ENCODE measurements at places on chromosomes 7 and 10.

GRCh38 chr10:11407939-11408338 is 203.5 kb downstream of the USP6NL start:
- no peak for DNase-seq

- no peak for DNase-seq
These were observed 37.2 kb downstream of the ERLIN1 start for GRCh38 chr10:100148353-100149211.

DNA sequence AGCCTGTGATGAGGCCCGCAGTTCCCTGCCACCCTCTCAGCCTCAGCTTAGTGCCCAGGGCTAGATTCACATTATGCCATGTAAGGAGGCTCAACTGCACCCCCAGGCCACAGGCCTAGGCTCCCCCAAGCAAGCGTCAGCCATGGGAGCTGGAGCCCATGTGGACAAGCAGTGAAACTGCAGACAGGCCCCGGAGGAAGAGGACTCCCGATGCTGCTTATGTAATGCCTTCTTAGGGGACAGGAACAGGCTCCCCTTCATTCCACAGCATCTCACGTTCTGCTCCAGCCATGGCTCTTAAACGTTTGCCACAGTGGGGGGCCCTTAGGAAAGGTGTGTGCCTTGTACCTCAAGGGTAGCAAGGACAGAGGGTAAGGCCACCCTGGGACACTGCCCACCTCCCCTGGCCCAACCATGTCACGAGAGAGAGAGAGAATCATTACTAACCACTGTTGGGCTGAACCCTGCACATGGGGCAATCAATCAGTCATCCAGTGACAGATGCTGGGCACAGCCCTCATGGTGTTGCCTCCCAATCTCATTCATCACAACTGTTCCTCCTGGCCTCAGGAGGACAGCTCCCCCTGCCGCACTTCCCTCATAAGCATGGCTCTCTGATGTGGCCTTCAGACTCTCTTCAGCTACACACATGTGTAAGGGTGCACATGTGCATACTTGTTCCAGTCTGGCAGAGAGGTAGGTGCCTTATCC is 263.0 kb downstream of the GRID1 start:
- DNase-seq = no peak

- no peak for DNase-seq
These were observed 684 bp upstream of the ATXN7L1 start for GRCh38 chr7:105876964-105877601.

DNA sequence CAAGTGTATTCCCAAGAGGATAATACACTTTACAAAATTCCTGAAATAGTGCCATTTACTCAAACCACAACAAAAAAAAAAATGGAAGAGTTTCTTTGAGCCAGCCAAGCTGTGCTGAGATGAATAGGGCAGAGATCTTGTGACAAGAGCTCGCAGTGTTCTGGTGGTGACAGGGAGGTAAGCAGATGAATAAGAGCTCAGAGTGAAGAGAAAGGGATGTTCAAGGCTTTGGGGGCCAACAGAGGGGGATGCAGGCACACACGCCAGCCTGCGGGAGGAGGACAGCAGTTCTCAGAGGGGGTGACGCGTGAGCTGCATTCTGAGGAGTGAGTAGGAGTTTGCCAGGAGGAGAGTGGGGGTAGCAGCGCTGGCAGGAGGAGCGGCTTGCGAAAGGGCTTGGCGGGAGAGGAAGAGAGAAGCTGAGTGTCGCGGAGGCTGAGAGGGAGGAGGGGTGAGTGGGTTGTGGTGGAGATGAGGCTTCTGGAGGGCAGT is 194.4 kb upstream of the IMMP2L start:
- DNase-seq = no peak

DNA sequence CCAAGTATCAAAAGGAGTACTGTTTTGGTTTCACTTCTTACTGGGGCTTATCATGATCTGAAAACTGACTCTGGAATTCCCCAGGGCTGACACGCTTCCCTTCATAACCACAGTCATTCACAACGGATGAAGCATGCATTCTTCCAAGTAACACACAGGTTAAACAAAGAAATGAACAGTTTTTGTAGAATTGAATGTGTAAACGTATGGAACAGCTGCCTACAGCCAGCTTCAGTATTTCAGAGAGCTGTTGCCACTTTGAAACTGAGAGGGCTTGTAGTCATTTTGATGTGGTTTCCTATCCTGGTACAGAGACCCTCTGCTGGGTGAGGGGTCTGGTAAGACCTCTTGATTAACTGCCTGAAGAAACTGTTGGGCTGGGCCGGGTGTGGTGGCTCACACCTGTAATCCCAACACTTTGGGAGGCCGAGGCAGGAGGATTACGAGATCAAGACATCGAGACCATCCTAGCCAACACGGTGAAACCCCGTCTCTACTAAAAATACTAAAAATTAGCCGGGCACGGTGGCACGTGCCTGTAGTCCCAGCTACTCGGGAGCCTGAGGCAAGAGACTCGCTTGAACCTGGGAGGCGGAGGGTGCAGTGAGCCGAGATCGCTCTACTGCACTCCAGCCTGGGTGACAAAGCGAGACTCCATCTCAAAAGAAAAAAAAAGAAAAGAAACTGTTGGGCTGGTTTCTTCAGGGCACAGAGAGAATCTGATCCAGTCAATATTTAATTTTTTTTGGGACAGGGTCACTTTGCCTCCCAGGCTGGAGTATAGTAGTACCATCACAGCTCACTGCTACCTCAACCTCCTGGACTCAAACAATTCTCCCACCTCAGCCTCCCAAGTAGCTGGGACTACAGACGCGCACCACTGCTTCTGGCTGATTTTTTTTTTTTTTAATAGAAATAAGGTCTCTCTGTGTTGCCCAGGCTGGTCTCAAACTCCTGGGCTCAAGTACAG is 4.7 kb downstream of the NFE2L3 start:
- DNase-seq = no peak

GRCh38 chr10:52668024-52668423 is 104.6 kb downstream of the MBL2 start:
- no peak for DNase-seq

- DNase-seq = no peak
These were observed 12.0 kb downstream of the IFIT5 start for GRCh38 chr10:89426230-89426868.

GRCh38 chr7:81167934-81168333 is 249.1 kb upstream of the SEMA3C start:
- no peak for DNase-seq

- DNase-seq = no peak
These were observed 59.0 kb upstream of the FGL2 start for GRCh38 chr7:77258593-77258992.

- DNase-seq = no peak
These were observed 566 bp downstream of the MAD1L1 start for GRCh38 chr7:2231992-2232765.

DNA sequence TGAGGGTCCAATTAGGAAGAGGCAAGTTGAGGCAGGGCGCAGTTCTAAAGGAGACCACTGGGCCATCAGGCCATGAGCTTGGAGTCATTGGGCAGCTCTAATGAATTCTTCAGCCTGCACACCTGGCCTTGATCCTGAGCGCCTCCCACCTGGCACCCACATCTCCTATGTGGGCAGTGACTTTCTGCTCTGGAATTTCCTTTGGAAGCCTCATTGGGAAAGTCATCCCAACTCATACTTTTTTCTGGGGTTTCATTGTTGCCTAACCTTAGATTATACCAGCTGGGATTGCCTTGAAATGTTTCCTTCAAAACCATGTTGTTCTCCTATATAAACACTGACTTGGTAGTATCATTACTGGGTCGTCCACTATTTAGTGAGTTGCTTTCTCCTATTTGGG is 54.1 kb downstream of the PLPP4 start:
- no peak for DNase-seq

- DNase-seq = no peak
These were observed 86.4 kb upstream of the SEMA3C start for GRCh38 chr7:81005254-81005653.

- DNase-seq = no peak
These were observed 724.5 kb upstream of the POT1 start for GRCh38 chr7:125654076-125654475.

DNA sequence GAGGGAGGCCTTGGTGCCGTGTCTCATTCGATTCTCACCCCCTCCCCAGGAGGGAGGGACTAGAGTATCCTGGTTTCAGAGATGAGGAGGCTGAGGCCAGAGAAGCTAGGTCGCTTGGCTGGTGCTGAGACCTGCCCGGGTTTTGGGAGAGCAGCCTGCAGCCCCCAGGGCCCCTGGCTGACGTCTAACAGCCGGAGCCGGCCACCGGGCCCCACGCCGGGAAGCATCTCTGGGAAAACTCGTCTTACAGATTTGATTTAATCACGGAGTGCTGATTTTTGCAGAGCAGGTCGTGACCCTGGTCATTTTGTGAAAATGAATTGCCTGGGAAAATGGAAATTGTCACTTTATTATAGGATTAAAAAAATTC is 97.5 kb downstream of the MICALL2 start:
- DNase-seq = no peak

GRCh38 chr10:5449823-5450222 is 37.5 kb downstream of the NET1 start:
- no peak for DNase-seq

DNA sequence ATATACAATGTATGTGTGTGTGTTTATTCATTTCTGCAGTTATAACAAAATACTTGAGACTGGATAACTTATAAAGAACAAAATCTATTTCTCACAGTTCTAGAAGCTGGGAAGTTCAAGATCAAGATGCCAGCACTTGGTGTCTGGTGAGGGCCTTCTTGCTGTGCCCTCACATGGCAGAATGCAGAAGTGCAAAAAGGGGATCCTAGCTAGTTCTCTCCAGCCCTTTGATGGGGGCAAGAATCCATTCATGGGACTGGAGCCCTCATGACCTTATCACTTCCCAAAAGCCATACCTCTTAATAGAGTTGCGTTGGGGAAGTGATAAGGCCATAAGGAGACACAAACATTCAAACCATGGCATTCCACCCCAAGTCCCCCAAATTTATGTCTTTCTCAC is 8.4 kb downstream of the GRB10 start:
- no peak for DNase-seq

DNA sequence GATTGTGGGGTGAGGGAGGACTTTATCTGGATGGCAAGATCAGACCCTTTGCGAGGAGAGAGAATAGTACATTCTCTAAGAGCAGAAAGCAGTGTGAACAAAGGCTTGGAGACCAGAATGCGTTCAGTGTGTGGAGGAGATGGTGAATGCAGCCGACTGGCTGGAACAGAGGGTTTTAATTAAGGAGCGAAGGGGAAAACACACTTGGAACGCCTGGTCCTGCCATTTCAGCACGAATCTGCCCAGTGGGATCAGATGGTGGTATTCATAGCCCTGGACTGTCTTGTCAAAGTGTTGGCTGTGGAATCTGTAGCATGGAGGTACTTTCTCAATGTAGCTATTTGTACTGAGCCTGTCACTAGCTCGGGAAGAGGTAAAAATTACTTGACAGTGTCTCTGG is 260.9 kb downstream of the SLC25A13 start:
- no peak for DNase-seq

GRCh38 chr7:15682751-15683245 is 3.7 kb downstream of the MEOX2 start:
- DNase-seq = no peak

- DNase-seq = no peak
These were observed 22.3 kb downstream of the MDFIC start for GRCh38 chr7:114943953-114944744.

DNA sequence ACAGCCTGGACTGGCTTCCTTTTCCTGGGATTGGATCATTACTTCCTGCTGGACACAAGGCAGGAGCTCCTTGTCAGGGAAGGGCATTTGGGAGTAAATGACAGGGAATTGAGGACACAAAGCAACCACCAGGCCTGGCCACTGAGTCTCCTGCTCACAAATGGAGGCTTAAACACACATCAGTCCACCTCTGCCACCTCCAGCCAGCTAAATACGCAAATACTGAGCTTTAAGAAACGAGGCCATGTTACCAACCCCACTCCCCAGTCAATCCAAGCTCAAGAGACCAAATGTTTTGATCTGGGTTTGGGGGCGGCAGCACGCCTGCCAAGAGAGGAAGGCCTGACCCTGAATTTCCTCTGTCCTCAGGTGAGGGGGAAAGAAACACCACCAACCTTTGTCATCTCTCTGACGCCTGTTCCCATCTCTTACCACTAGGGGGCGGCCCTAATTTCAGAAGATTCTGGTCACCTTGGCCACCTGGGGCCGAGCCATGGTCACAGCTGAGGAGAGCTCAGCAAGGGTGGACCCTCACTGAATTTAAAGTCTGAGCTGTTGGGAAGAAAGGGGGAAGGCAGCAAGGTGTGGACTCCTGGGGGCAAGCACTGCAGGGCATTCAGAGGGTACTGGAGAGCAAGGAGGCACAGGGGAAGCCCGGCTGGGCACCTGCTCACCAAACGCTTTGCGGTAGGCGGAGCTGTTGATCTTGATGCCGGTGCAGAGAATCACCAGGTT is 16.5 kb downstream of the AIFM2 start:
- DNase-seq = peak; percentile 17

GRCh38 chr7:102111061-102112041 is 175.3 kb upstream of the SH2B2 start:
- DNase-seq = no peak

DNA sequence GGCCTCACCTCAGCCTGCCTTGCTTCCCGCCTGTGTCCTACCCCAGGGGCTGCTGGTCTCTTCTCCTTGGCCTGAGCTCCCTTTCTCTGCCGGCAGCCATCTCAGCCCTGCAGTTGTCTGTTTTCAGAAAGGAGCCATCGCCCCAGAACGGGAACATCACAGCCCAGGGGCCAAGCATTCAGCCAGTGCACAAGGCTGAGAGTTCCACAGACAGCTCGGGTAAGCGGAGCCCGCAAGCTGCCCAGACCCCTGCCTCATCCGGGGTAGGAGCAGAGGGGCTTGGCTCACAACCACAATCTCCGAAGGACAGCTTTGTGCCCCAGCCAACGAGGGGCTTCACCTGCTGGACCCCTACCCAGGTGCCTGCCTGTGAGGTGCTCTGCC is 5.3 kb upstream of the DEPP1 start:
- DNase-seq = no peak

DNA sequence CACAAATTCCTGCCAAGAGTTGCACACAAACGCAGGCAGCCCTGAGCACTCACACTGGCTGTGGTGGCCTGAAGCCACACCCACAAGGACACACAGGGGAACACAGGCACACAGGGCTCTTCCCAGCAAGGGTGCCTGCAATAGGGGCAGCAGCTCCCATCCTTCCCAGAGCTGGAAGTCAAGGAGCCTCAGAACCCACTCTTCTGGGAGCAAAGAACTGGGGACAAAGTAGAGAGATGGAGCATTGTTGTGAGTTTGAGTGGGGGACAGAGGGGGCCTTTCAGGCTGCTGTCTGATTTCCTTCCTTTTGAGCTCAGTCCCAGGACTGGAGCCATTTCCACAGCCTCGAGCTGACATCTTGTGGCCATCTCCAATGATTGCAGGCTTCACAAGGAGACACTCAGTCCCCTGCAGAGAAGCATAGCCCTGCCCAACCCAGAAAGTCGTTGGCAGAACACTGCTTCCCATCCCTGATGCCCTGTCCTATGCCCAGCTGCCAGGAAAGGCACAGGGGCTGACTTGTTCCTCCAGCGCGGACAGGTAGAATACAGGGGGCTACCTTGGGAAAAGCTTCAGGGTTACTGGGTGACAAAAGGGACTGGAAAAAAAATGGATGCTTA is 34.4 kb upstream of the SLF2 start:
- DNase-seq = no peak

GRCh38 chr7:155226261-155227003 is 71.2 kb upstream of the INSIG1 start:
- DNase-seq = no peak

Data from stimulated activated CD4-positive, alpha-beta T cell treated with anti-CD3 and anti-CD28 coated beads, Interleukin-15, amount 100 ng/mL, for 1 hour (primary cell).